ENCODE measurements at places on chromosomes 12 and 14. TPM values are rescaled to one million over a fixed set of nuclear protein-coding genes. Genes with fewer than 3 reads are reported as not detected.

The PRH1 gene
- 18.0 TPM for total RNA-seq

The DACT1 gene
- total RNA-seq, result 4.3 TPM

The GPR162 gene
- total RNA-seq, result 0.18 TPM

The HSPA2 gene
- 3.8 TPM for total RNA-seq

The TSPAN11 gene
- total RNA-seq, result not detected

The CSRP2 gene
- 0.11 TPM for total RNA-seq

The SERPINA4 gene
- total RNA-seq, result not detected

The TMTC1 gene
- total RNA-seq, result 0.39 TPM

The E2F7 gene
- 19.6 TPM for total RNA-seq

The ERP27 gene
- 12.2 TPM for total RNA-seq

The PPP1R1A gene
- not detected for total RNA-seq

The KRT77 gene
- total RNA-seq, result not detected

The GLT1D1 gene
- 1.0 TPM for total RNA-seq

The OR4K15 gene
- total RNA-seq, result not detected

The CLECL1 gene
- total RNA-seq, result 7.2 TPM

The TBPL2 gene
- total RNA-seq, result not detected

The CCDC38 gene
- 0.09 TPM for total RNA-seq

The PTGDR gene
- total RNA-seq, result 0.66 TPM

The IL23A gene
- total RNA-seq, result 8.6 TPM

The CCDC175 gene
- total RNA-seq, result not detected

The ABCC9 gene
- 0.02 TPM for total RNA-seq

The B4GALNT3 gene
- 14.3 TPM for total RNA-seq

The FIGNL2 gene
- 0.25 TPM for total RNA-seq

The RAB5B gene
- 58.9 TPM for total RNA-seq

The TAS2R42 gene
- total RNA-seq, result not detected

The IGFBP6 gene
- 0.48 TPM for total RNA-seq

The RD3L gene
- not detected for total RNA-seq

The OTOGL gene
- not detected for total RNA-seq

The POTEM gene
- not detected for total RNA-seq

The RNASE7 gene
- total RNA-seq, result not detected

The GALNT9 gene
- not detected for total RNA-seq

The COQ10A gene
- 19.3 TPM for total RNA-seq

The CINP gene
- total RNA-seq, result 28.2 TPM

The MYRFL gene
- total RNA-seq, result not detected

The BHLHE41 gene
- not detected for total RNA-seq

The SDS gene
- not detected for total RNA-seq

The KERA gene
- not detected for total RNA-seq

The CPNE6 gene
- total RNA-seq, result not detected
